ENCODE measurements at places on chromosomes 5 and 9.

- no peak for DNase-seq
Measured at GRCh38 chr5:168663276-168664004, 84.3 kb upstream of the PANK3 start.

DNA sequence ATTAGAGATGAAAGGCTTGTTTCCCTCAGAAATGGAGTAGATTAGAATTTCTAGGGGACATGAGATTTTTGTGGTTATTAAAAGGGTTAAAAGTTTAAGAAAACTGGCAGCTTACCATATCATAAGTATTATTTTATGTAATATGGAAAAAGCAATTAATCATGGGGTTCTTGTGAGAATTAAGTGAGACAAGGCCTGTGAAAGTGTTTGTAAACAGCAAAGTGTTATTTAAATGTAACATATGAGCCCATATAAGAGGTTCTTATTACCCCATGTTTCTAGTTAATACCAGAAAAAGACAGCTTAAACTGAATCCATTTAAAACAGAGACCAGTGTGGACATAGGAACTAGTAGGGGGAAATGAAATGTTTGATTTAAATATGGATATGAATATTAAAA is 241.1 kb upstream of the PIK3R1 start:
- DNase-seq = no peak

GRCh38 chr5:171483551-171484135 is 64.2 kb downstream of the FGF18 start:
- no peak for DNase-seq

DNA sequence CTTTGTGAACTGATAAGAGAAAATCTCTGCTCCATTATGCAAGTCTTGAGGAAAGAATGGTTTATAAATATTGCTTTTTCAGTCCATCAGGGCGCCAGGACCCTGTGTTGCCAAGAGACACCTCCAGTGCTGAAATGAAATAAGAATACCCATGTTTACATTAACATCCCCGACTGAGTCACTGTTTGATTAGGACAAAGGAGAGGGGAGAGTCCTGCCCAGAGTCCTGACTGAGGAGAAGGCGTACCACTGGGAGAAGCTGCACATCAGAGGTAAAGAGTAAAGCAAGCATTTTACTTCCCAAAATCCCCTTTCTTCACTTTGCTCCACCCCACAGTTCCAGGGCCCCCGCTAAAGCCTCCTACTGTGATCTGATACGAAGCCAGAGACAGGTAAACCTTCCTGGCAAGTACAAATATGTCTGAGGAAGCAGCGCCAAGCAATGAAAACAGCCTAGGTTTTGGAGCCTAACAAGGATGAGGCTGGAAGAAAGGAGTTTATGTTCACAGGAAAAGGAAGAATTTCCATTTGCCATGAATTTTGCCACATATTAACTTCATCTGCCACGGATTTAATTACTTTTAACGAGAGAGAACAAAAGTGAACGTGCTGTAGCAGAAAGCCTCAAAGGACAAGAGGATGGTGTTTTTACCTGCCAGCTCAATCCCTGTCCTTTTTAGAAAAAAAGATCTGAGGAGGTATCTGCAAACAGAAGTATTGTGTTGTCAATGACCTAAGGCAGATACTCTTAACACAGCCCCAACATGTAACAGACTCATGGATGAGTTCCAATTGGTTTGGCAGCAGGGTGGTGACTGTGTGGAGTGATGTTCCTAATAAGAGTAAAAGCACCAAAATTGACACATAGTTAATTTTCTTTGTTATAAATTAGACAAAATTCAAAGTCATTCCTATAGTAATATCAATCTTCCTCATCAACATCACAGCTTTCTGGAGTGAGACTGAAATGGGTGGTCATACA is 209.4 kb upstream of the TLE4 start:
- no peak for DNase-seq

DNA sequence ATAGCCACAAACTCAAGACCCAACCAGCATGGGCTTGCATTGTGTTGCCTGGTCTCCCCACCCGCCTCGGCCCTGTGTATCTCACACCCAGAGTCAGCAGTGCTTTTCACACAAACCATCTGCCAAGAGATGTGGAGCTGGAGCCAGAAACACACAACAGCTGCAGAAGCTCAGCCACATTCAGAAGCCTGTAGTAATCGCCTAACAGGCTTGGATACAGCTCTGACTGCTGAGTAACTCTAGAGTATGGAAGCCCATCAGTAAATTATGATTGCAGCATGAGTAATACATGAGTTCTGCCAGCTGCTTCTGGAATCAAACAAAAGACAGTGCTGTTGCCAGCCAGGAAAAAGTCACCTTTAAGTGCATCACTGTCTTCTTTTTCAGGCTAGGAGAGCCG is 16.0 kb downstream of the TEK start:
- DNase-seq = peak; percentile 74

GRCh38 chr9:91659529-91660495 is 236.2 kb upstream of the NFIL3 start:
- DNase-seq = no peak

GRCh38 chr5:16883176-16883575 is 52.9 kb downstream of the MYO10 start:
- no peak for DNase-seq

GRCh38 chr5:76954383-76954763 is 1.5 kb downstream of the CRHBP start:
- DNase-seq = no peak

DNA sequence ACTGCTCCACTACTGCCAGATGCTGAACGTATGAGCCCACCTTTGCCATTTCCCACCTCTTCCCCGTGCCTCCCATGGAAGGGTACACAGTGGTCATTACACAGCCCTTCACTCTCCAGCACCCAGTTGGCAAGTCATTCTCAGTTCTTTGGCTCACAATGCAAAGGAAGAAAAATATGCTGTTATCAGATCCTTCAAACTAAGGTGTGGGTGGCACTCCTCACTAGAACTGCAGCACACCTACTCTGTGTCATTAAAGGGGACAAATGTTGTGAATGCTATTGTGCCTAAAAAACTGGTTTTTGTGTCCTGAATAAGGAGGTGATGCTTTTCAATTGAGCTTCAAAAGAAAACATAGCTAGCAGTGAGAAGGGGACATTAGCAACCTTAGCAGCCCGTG is 183.1 kb upstream of the SNX2 start:
- DNase-seq = no peak

- DNase-seq = no peak
Measured at GRCh38 chr5:122367456-122367855, 55.4 kb downstream of the SNCAIP start.

- DNase-seq = peak; percentile 71
Measured at GRCh38 chr5:138905541-138905940, 30.4 kb upstream of the LRRTM2 start.

DNA sequence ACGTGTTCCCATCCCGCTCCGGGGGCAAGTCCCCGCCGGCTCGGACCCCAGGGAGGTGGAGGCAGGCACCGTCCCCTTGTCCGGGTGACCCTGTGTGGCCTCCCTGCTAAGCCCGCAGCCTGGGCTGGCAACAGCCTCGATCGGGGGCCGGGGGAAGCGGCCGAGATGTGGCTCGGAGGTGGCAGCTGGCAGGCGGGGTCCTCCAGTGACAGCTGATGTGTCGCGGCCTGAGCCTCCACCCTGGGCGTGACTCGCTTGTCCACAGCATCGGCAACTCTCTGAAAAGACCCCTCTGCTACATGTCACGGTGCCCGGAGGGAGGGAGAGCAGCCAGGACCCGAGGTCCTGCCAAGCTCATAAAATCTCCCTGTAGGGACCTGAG is 124.8 kb upstream of the IRX4 start:
- no peak for DNase-seq

DNA sequence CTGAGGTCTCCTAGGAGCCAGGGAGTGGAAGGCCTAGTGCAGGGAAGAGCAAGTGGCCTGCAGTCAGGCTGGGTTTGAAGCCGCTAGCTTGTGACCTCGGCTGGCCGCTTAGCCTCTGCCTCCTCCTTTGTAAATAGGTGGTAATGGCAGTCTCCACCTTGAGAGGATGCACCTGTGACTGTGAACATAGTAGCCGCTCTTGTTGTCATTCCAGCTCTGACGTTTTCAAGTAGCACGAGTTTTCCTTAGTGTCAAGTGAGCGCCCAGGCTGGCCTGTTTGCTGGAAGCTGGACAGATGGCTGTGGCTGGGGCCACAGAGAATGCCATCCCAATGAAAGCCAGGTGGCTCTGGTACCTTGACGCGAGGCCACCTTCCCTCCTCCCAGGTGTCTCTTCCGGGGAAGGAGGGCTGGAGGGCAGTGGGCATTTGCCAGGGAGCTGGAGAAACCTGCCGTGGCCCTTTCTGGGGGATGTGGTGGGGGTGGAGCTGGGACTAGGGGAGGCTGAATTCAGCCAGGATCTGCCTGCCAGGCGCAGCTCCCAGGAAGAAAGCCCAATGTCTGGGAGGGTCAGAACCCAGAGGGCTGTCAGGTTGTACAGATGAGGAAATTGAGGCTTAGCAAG is 2.5 kb downstream of the ASS1 start:
- no peak for DNase-seq

DNA sequence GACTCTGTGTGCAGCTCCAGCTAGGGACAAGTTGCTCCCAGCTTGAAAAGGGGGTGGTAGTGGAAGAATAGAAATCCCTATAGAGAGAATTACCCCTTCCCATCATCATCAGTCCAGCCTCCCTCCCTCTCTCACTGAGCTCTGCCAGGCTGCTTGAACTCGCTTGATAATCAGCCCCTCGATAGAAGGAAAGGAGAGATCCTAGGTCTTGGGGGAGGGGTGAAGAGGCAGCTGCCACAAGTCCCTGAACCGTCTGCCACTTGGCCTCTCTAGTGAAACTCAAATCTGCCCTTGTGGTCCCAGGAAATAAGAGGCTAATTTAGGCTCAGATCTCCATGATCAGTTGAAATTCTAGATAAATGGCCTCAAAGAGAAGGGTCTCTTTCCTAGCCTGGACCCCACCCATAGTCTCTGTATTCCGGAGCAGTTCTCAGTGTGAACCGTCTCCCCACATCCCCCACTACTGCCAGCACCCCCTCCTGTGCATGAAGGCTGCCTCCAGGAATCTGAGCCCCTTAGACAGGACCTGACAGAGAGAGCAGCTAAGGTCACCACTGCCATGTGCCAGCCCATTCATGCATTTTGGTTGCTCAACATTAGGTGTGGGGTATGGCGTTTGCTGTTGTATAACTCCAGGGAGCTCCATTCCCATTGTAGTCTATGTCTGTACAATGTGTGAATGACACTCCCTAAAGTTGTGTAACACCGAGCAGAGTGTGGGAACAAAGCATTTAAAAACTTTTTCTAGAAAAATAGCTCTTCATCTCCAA is 5.5 kb downstream of the DNAJB5 start:
- no peak for DNase-seq

DNA sequence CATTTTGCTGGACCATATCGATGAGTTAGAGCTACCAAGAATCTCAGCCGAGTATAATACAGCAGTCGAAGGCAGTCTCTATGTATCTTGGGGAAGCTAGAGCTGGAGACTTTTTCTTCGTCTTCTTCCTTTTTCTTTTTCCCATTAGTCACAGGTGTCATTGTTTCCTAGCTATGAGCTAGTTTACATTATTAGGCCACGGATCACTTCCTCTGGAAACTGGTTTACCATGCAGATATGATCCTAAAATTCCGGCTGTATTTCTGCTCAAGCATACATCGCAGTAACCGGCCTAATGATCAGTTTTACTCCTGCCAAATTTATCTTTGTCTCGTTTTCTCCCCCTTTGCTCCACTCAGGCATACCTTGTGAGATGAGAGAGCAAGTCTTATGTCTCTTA is 312.8 kb downstream of the ARHGAP26 start:
- no peak for DNase-seq

- peak; percentile 55 for DNase-seq
Measured at GRCh38 chr9:98429613-98430012, 174.2 kb upstream of the TBC1D2 start.

DNA sequence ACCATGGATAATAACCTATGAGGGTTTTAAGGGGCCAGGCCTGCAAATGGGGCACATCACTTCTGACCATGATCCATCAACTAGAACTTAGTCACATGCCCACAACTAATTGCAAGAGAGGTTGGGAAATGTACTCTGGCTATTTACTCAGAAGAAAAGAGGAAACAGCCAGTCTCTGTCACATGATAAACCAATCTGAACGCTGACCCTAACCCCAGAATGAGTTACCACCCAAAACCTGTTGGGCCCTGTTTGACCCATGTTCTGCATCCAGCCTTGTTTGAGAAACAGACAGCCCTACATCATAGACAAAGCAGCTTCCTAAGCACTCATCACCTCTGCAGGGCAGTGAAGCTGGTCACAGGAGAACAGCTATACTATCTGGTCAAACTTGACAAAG is 5.8 kb downstream of the MACROH2A1 start:
- DNase-seq = no peak

DNA sequence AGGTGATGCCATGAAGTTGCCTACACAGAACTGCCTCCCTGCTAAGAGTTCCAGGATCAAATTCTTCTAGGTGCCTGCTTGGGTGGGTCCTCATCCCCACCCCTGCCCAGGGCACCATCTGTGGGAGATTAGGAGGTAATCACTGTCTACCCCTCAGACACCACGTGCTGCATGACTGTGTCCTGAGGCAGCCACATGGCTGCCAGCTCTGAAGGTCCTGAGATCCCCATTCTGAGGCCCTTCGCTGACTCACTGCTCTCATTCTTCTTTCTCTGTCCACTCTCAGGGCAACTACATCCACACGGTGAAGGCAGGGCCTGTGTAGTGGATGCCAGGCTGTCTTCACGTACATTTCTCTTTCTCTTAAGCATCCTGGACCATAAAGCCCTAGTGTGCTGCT is 222.9 kb upstream of the ANKRD55 start:
- no peak for DNase-seq

GRCh38 chr9:135357863-135358551 is 121.6 kb upstream of the PPP1R26 start:
- DNase-seq = no peak

GRCh38 chr5:66741394-66741793 is 145.2 kb downstream of the MAST4 start:
- DNase-seq = no peak

DNA sequence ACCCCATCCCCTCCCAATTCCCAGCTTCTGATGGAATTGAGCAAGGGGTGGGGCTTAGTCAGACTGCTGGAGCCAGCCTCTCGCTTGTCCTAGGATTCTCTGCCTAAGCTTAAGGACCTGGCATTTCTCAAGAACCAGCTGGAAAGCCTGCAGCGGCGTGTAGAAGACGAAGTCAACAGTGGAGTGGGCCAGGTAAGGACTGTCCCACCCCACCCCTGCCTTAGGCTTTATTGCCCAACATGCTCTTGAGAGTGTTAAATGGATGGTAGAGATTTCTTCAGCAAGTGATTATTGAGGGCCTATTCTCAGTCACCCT is 1.1 kb downstream of the SLC35A4 start:
- no peak for DNase-seq

GRCh38 chr5:171710451-171711024 is 75.1 kb upstream of the SMIM23 start:
- DNase-seq = no peak

GRCh38 chr9:86405086-86405491 is 50.9 kb upstream of the TUT7 start:
- no peak for DNase-seq
